Stimulated activated CD4-positive, alpha-beta T cell treated with anti-CD3 and anti-CD28 coated beads, Interleukin-15, amount 100 ng/mL, for 48 hours (primary cell): ENCODE measurements at places on chromosomes 11 and 22.

GRCh38 chr11:1570531-1570895 lies 1.6 kb downstream of the DUSP8 start:
- DNase-seq, result no peak

- no peak for DNase-seq
These were observed 44.7 kb downstream of the CCDC90B start for GRCh38 chr11:83241291-83241946.

- DNase-seq, result no peak
These were observed 438 bp downstream of the ZW10 start for GRCh38 chr11:113773092-113773415.

DNA sequence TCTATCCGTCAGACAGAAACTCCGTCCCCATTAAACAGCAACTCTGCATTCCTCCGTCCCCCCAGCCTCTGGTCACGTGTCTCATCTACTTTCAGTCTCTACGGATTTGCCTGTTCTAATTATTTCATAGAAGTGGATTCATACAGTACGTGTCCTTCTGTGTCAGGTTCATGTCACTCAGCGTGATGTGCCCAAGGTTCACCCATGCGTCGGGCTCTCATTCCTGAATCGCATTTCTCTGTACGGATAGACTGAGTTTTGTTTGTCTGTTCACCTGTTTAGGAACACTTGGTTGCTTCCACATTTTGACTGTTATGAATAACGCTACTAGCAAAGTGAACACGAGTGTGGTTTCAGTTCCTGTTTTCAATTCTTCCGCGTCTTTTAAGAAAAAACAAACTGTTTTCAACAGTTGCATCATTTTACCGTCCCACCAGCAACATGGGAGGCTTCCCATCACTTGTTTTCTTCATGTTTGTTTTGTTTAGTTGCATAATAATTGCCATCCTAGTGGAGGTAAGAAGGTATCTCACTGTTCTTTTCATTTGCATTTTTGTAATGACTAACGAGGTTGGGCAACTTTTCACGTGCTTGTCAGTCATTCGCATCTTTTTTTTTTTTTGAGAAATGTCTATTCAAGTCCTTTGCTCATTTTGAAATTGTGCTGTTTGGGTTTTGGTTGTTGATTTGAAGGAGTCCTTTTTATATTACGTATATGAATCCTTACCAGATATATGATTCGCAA lies 8.9 kb upstream of the NLRP6 start:
- DNase-seq, result peak; percentile 44

DNA sequence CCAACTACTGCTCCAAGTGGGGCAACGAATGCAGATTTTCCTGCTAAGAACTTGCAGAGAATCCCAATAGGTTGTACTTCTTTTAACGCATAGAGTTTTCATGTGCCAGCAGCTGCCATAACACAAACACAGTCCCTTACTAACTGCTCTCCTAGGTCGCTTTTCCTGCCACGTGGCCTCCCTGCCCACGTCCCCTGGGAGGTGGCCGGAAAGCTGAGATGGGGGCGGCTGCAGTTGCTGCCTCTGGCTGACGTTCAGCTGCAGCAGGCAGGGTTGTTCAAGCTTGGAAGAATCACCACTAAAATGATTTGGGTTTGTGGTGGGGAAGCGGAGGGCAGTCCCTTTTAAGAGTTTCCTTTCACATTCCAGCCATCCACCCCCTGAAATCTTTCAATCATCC lies 39.3 kb downstream of the ZNF202 start:
- no peak for DNase-seq

GRCh38 chr11:101169944-101170343 lies 40.3 kb upstream of the PGR start:
- no peak for DNase-seq

GRCh38 chr11:125123947-125124617 lies 12.7 kb upstream of the TMEM218 start:
- peak; percentile 33 for DNase-seq

DNA sequence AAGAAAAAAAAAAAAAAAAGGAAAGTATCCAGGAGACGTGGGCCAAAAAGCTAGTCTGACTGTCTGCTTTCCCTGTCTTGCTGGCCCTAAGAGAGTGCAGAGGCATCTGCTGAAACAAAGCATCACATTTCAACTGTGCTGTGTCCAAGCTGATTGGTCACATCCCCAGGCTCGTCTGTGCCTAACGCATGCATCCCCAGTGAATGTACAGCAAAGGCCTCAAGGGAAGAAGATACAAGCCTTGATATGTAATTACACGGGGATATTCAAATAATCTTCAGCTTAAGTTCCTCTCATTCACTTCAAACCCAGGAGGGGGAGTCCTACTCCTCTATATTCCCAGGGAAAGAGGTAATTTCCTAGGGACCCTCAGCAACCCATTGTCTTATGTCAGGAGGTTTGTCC lies 5.4 kb upstream of the SORL1 start:
- no peak for DNase-seq

- no peak for DNase-seq
These were observed 359.6 kb upstream of the CTSC start for GRCh38 chr11:88697139-88697538.

DNA sequence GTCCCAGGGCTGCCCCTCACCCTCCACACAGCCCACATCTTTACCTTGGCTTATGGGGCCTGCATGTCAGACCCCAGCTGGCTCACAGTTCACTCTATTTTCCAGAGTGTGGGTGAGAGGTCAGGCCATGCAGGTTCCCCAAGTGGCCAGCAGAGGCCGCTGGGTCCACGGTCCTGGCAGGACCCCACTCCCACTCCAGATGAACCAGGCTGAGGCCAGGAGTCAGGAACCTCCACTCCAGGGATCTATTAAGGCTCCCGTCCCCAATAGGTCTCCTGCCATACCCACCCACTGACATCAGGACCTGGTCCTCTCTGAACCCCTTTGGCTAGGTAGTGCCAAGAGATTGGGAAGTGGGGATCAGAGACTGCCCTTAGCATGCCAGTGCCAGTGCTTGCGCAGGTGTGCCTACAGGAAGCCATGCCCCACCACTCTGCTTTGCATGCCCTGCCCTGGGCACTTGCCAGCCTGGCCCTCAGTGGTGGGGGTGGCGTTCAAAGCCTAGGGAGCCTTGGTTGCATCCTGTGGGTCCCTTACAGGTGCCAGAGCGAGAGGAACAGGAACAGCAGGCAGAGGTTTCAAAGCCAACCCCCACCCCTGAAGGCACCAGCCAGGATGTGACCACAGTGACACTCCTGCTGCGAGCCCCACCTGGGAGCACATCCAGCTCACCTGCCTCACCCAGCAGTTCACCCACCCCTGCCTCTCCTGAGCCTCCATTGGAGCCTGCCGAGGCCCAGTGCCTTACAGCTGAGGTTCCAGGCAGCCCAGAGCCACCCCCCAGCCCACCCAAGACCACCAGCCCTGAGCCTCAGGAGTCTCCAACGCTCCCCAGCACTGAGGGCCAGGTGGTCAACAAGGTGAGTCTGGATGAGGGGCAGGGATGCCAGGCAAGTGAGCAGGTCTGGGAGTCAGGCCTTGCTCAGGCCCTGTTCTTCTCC lies 8.3 kb downstream of the SMTN start:
- DNase-seq, result no peak

DNA sequence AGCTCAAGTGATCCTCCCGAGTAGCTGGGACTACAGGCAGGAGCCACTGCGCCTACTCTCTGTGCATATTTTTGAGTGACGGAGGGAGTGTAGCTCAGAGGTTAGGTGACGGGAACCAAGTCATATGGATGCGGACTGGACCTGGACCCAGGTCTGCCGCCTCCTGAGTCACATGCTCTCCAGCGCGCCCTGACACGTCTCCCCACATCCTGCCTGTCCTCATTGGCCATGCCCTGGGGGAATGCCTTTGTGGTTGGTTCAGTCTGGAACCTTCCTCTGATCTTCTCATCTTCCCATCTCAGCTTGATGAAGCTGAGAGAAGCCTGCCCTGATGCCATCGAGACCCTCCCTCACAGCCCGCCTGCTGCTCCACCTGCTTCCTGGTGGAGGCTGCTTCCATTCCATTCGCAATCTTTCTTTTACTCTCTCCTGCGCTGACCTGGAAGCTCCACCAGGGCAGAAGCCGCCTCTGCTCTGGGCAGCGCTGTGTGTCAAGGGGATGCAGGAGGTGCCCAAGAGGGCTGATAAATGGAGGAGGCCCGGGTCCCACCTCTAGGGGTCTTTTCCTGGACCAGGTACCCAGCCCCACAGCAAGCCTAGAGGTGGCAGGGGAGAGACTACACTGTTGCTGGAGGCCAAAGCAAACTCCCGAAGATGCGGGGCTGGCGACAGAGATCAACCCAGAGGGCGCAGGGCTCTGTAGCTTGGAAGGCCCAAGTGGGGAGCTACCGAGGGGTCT lies 13.9 kb upstream of the BAIAP2L2 start:
- no peak for DNase-seq

DNA sequence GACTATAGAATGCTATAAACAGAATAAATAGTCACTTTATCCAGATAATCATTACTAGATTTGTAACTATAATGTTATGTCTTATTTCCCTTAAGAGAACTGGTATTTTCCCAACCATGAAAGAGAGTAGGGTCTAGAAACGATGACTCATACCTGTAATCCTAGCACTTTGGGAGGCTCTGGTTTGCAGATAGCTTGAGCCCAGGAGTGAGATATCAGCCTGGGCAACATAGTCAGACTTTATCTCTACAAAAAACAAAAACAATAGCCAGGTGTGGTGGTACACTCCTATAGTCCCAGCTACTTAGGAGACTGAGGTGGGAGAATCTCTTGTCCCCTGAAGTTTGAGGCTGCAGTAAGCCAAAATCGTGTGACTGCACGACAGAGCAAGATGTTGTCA lies 30.9 kb downstream of the OR52A5 start:
- DNase-seq, result no peak

DNA sequence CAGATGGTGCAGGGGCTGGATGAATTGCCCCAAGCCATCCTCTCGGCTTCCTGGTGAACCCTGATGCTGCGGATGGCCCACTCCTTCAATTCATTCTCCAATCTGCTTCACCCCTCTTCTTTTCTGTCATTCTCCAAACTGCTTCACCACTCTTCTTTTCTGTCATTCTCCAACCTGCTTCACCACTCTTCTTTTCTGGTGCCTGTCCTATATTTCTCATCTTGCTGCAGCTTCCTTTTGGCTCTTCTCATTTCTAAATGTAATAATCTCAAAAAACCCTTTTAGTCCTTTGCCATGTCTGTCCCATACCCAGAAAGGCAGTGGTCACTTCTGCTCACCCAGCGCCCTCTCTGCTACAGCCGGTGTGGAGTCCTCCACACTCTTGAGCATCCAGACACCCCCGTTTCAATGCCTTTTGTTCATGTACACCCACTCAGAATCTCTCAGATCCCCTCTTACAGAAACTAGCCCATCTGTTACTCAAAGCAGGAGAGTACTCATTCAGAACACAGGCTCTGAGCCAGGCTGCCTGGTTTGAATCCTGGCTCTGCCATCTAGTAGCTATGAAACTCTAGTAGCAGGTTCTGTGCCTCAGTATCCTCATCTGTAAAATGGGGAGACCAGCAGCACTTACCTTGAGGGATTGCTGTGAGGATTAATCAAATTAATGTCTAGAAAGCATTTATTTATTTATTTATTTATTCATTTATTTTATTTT lies 14.9 kb downstream of the SERPIND1 start:
- no peak for DNase-seq
